Activated CD4-positive, CD25-positive, alpha-beta regulatory T cell (primary cell): ENCODE measurements at places on chromosomes 12 and 14.

- DNase-seq = peak; percentile 85
Measured at GRCh38 chr12:103929784-103930033, 501 bp upstream of the HSP90B1 start.

DNA sequence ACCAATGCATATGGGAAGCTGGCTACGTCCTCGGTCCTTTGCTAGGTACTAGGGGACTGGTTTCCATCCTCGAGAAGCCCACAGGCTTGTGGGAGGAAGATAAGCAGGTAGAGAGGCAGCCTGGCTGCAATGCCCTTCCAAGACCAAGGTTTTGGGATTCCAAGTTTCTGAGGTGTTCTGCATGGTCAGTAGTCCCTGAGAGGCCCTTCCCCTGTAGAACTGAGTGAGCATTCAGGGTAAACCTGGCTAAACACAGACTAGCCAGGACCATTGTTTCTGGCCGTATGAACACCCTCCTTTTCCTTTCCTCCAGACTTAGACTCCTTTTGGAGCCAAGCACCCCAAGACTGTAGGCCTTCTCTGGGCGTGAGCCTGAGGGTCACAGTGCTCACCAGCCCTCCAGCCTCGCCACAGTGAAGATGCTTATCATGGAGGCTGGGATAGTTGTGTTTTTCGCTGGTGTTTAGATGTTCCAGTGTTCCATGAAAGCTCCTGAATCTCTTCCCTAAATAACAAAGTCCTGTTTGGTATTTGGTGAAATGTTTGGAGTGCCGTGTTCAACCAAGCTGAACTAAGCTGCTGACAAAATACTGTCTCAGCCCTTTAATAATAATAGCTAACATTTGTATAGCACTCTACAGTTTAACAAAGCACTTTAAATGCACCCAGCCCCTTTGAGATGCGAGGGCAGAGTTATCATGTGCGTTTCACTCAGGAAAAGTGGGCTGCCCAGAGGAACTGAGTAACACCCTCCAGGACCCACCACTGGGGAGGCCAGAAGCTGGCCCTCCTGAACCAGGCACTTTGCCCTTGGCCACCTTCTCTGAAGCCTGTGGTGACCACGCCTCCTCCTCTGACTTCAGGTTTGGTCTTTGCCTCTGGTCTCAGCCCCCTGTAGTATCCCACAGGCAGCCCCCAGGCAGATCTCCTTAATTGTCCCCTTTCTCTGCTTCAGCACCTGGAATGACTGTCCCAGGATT lies 284.5 kb downstream of the CACNA1C start:
- DNase-seq = no peak

DNA sequence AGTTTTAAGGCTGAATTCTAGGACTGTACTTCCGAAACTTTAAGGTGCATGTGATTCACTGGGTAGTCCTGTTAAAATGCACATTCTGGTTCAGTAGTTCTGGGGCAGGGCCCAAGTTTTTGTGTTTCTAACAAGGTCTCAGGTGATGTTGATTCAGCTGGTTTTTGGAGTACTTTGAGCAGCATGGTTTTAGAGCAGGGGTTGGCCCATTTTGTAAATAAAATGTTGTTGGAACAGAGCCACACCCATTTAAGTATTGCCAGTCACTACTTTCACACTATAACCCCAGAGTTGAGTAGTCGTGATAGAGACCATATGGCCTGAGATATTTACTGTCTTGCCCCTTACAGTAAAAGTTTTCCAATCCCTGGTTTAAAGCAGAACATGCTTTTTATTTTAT lies 111.3 kb downstream of the SYNE2 start:
- no peak for DNase-seq

DNA sequence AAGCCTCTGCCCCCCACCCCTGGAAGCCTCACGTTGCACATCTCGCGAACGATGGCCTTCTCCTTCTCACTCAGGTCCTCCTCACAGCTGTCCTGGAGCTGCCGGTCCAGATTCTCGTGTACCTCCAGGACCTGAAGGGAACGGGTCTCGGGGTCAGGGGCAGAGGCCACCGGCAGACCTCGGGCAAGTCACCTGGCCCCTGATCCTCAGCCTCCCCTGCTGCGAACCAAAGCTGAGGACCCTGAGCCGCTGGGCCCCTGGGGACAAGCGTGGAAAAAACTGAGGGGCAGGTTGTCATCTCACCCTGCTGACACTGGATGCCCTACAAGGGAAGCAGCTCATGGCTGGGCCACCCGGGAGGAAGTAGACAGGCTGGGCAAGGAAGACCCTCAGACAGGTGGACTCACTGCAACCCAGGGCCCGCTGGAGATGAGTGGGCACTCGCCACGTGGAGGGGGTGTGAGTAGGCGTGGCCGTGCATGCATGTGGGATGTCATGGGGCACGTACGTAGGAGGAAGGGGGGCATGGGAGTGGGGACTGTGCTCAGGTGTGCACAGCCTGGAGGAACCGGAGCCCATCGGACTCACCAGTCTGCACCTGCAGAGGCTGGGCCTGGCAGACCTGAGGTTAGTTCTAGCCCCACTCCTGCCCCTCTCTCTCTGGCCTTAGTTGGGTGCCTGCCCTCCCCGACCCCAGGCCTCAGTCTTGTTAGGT lies 35.1 kb downstream of the CCNK start:
- no peak for DNase-seq

DNA sequence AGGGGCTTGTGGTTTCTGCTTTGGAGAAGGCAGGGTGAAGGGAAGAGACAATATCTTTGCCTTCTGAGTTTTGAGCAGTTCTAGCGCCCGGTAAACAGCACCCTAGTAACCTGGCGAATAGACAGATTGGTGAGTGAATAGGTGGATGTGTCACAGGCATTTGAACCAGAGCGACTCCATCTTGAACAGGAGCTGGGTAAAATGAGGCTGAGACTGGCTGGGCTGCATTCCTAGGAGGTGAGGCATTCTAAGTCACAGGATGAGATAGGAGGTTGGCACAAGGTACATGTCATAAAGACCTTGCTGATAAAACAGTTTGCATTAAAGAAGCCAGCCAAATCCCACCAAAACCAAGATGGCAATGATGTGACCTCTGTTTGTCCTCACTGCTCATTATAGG lies 643.6 kb upstream of the TMEM132C start:
- no peak for DNase-seq
